ENCODE measurements at places on chromosomes 4 and X.

- DNase-seq: no peak
These were observed 553.8 kb downstream of the CENPC start for GRCh38 chr4:66991521-66991920.

GRCh38 chr4:188819233-188819632 is 680.0 kb downstream of the TRIML1 start:
- DNase-seq: no peak

DNA sequence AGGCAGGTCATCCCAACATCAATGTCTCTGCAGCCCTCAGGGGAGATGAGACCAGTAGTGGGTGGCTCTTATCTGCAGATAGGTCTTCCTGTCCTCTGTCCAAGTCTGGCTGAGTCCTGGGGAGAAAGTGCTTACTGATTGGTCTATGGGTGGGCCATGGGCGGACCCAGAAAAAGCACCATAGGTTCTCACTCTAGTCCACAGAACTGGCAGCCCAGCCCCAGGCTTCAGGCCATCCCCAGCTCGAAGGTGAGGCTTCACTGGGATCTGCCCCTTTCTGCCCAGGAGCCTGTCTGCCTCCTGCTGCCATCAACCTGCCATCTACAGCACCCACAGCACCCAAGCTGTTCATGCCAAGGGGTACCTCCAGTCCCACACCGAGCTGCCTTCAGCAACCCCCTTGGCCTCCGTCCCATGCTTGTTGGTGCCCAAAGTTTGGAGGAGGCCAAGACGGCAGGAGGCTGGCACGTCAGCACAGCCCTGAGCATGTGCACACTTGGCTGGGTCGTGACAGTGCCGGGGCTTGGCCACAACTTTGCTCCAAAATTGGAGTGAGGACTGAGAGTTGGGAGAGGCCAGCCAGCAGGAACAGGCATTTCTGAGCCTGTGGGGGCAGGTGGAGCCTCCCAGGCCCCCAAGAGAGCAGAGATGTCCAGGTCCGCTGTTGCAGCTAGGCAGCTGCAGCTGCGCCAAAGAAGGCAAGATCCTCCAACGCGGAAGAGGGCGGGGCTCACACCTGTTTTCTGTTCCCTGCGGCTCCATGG is 99.6 kb downstream of the IQCM start:
- no peak for DNase-seq

DNA sequence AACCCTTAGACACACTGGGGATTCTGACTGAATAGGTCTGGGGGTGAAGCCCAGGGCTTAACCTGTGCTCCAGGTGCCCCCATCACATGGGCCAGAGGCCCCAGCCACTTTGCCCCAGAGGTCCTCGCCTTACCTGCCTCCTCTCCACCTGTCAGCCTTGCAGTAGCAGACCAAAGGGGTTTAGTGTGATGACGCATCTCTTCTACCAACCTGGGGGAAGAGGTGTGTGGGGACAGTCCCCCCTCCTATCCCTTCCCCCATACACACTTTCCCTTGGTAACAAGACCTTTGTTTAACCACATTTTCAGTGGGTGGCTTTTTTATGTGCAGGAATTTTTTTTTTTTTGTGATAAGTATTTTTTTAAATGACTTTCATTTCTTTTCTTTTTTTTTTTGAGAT is 6.3 kb downstream of the CLCN4 start:
- no peak for DNase-seq

GRCh38 chr4:27242217-27242616 is 381.6 kb downstream of the STIM2 start:
- no peak for DNase-seq

- DNase-seq: no peak
These were observed 310.3 kb downstream of the EVC2 start for GRCh38 chr4:5398056-5398455.

DNA sequence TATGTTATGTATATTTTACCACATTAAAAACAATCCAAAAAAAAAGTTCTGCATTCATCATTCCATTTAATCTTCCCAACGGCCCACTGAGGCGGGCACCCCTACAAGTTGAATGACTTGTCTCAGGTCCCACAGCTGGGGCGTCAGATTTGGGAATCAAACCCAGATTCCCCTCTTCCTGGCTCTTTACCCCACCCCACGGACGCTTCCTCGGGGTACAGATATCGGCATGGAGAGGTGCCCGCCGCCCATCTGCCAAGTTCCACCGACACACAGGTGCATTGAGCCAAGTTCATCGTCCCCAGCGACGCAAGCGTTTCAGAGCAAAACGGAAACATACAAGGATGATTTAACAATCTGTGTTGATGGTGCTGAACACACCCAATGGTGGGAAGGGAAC is 36.9 kb upstream of the MAN2B2 start:
- no peak for DNase-seq

DNA sequence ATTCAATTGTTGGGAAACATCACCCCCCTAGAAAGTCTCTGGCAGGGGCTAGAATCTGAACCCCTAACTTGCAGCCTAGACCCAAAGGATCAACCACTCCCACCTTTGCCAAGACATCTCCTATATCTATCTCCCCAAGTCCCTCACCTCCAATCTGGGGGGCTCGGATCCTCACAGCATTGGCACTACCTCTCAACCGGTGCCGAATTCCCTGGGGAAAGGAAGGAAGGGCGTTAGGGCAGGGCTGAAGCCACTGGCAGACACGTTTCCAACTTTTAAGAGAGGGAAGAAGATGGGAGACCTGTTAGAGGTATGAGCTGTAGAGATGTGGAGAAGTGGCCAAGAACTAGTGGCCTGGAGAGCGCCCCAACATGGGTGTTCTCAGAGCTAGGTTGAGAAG is 2.7 kb downstream of the TIMM17B start:
- no peak for DNase-seq

DNA sequence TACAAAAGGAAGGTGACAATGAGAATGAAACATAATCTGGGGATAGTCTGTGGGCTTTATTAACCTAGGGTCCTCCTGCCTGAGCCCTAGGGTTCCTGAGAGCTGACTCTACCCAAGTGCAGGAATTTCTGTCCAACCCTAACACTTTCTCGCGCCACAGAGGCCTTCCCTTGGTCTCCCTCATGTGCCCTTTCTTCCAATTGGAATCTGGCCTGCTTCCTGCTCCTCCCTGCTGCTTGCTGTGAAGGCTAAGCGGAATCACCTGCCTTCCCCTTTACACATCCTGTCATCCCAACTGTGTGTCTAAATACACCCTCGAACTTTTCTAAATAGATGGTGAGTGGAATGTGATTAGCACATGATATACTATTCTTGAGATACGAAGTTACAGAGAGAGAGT is 5.9 kb downstream of the MAGEA11 start:
- DNase-seq: no peak

DNA sequence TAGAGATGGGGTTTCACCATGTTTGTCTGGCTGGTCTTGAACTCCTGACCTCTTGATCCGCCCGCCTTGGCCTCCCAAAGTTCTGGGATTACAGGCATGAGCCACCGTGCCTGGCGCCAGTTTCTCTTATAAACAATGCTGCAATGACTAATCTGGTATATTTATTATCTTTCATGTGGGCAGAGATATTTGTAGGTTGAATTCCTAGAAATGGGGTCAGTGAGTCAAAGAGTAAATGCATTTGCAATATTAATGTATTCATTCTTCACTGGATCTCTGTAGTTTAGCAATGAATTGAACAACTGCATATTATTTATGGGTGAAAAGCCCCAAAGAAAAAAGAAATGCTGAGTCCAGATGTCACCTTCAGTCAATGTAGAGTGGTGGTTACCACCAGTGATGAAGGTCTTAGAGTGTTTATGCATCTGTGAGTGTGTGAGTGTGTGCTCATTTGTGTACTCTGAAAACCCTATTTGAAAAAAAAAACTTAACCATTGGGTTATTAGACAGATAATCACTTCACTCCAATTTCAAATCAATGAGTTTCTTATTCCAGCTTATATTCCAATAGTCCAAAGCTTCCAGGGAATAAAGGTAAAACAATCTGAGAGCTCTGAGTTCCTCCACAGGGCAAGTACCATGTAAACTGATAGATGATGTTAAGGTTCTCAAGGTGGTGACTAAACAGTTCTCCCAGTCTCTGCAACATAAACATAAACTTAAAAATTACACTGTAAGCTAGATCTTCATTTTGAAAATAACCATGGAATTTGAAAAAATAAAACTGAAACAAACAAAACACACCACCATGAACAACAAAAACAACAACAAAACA is 22.6 kb upstream of the CD38 start:
- DNase-seq: no peak

DNA sequence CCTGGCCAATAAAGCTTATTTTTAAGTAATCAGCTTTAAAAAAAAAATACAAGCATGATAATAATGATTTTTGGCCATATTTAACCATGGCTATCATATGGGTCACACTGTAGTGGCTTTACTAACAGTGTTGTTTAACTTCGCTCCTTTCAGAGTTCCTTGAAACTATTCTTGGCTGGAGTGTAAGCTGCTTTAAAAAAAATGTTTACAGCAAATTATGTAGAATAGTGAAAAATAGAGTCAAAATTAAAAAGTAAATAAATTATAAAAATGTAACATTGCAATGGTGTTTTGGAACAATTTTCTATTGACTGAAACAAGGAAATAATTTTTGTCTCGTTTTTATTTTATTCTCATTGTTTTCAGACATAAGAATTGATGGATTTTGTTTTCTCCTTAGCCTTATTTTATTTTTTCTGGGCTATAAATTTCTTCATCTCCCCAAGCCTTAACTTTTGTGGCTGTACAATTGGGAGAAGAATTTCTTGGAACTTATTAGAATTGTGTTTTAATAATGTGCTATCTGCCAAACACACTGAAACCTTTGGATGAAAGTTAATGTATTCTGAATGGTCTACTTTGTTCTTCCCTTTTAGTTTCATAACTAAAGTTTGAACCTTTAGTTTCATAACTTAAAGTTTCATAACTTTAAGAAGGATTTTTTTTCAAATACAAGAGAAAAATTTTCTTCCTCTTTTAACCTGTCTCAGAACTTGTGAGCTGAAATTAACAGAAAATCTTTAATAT is 182.0 kb downstream of the ARHGAP24 start:
- no peak for DNase-seq

DNA sequence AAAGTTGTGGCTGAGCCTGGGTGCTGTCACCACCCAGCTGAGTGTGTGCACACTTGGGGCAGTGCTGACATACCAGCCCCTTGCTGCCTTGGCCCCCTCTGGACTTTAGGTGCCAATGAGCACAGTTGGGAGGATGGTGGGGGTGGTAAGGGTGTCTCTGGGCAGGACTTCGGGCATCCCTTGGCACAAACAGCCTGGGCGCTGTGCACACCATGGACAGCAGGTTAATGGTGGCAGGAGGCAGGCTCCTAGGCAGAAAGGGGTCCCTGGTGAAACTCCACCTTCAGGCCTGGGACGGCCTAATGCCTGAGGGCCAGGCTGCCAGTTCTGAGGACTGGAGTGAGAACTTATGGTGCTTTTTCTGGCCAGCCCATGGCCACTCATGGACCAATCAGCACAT is 32.4 kb upstream of the TEX13C start:
- DNase-seq: no peak

DNA sequence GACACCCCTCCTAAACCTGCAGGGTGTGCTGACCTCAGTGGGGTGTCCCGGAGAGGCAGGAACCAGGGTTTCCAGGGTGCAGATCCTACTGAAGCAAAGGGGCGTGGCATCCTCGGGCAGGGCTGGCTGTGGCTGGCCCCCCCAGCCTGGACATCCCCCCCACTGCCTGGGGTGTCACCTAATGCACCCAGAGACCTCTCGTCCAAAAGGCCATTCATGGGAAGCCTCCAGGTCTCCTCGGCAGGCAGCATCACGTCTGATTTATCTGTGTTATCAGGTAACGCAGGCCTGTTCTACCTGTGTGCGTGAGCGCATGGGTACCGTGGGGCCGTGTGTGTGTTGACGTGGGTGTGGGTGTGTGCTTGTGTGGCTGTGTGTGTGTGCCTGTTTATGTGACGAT is 210.0 kb downstream of the SHOX start:
- DNase-seq: no peak

- DNase-seq: no peak
These were observed 47.4 kb downstream of the TEX13A start for GRCh38 chrX:105173071-105173470.

DNA sequence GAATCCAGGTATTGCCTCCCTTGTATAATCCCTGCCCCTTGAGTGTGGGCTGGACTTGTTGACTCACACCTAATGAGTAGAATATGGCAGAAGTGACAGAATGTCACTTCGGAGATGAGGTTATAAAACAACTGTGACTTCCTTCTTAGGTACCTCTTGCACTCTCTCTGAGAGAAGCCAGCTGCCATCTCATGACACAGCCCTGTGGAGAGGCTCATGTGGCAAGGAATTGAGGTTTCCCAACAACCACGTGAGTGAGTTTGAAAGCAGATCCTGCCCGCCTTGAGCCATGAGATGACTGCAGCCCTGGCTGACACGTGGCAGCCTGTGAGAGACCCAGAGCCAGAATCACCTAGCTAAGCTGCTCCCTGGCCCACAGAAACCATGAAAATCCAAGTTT is 13.5 kb downstream of the ASB11 start:
- DNase-seq: no peak
